NCI-H526 treated with DMSO at 0.1 percent for 48 hours (cell line): ENCODE measurements at places on chromosomes 13 and 19.
A peak's percentile ranks its signal among the peaks of the same experiment; 100 is the strongest.

DNA sequence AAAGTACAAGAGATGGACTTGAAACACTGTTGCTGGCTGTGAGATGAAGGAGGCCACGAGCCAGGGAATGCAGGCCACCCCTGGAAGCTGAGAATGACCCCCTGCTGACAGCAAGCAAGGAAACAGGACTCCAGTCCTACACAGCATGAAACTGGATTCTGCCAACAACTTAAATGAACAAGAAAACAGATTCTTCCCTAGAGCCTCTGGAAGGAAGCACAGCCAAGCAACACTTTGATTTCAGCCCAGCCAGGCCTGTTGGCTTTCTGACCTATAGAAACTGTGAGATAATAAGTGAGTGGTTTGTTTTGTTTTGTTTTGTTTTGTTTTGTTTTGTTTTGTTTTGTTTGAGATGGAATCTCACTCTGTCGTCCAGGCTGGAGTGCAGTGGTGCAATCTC is 105.3 kb upstream of the CACNA1A start:
- DNase-seq: no peak

DNA sequence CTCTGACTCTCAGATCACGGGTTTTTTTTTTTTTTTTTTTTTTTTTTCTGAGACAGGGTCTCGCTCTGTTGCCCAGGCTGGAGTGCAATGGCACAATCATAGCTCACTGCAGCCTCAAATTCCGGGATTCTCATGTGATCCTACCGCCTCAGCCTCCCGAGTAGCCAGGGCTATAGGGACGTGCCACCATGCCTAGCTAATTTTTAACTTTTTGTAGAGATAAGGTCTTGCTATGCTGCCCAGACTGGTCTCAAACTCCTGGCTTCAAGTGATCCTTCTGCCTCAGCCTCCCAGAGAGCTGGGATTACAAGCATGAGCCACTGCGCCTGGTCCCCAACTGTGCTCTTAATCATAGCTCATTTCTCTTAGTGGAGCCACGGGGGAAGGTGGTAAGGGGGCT is 4.6 kb upstream of the GRAMD1A start:
- DNase-seq: no peak

DNA sequence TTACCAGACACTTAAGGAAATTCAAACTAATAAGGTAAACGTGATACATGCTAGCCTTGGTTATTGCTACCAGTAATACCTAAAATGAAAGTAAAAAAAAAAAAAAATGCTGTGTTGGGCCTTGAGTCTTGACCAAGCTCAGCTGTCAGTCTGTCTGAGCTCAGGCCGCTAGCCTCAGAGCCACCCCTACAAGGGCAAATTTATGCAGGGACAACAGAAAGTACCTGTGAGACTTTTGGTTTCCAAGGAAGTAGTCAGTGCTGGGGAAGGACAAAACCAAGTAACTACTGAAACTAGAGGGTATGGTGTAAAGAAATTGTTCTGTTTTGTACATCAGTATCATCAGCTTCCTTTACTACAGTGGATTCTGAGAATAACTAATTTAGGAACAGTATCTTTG is 134.3 kb upstream of the SLITRK5 start:
- no peak for DNase-seq

GRCh38 chr19:12374026-12374425 is 8.5 kb upstream of the ZNF442 start:
- no peak for DNase-seq

DNA sequence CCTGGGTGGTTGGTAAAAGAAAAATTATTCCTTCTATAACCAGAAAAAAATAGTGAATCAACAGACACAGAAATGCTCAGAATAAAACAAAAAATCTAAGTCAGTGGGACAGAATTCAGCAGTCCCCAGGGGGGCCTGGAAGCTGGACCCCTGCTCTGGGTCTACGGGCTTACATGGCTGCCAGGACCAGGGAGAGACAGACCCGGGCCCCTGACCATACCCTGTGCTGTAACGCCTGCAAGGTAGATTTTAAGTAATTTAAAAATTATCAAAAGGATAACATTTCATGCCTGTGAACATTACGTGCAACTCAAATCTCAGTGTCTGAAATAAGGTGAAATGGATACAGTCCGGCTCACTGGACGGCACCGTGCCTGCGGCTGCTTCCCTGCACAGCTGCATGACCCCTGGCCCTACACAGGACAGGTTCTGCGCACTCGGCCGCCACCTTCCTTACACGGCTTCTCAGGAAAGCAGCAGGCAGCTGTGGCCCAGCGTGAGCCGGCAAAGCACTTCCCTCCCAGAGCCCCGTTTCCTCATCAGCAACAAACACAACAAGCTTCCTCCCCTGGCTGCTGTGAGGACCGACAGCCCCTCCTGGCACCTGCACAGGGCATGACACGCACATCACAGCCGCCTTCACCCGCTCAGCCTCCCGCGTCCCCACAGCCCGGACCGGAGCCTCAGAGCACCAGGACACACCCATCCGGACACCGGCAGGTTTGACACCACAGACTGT is 22.2 kb downstream of the RASA3 start:
- peak; percentile 38 for DNase-seq

DNA sequence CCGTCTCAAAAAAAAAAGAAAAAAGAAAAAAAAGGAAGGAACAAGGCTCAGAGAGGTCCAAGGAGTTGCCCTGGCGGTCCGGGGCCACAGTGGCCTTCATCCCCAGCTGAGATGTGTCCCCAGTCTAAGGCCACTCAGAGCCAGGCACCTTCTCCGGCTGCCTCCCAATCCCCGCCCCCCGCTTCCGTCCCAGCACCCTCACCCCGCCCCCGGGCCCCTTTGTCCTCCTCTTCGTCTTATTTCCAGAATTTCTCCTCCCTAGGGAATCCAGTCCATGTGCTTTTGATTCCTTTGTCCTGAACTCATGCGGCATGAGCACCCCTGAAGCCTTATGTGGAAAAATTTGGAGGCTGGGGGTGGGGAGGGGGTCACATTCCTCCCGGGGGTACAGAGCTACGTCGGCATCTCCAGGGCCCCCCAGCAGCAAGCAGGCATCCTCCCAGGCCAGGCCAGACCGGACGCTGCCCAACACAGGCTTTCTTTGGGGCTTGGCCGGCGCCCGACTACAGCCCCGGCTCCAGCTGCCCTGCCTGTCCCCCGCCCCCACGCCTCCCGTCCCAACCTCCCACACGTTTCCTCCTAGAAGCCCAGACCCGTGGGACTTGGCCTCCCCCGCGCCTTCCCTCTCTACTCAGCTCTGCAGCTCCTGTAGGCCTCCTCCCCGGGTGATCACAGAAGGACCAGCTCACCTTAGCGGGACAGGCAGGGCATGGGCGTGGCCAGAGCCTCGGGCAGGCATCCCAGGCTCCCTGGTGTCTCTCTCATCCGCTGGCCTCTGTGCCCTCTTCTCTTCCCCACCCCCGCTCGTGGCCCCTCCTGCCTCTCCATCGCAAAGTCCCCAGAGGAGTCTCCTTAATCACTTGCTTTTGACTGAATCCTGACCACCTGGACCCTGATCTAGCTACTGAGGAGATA is 17.8 kb upstream of the ADGRE5 start:
- DNase-seq: no peak

DNA sequence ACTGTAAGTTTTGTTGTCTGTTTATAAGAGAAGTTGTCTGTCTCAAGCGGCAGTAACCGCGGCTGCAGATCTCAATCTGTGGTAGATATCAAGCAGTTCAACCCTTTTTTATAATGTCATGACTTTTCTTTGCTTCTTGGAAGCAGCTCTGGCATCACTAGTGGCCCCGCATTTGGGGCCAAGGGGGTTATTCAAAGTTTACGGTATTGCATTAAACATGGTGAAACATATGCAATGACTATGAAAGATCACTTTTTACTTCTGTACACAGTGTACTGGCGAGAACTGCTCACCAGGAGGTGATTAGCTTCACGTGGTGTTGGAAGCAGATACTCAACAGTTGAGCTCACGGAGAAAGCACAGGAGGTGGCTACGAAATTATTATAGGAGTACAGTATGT is 4.6 kb upstream of the FFAR3 start:
- DNase-seq: no peak

DNA sequence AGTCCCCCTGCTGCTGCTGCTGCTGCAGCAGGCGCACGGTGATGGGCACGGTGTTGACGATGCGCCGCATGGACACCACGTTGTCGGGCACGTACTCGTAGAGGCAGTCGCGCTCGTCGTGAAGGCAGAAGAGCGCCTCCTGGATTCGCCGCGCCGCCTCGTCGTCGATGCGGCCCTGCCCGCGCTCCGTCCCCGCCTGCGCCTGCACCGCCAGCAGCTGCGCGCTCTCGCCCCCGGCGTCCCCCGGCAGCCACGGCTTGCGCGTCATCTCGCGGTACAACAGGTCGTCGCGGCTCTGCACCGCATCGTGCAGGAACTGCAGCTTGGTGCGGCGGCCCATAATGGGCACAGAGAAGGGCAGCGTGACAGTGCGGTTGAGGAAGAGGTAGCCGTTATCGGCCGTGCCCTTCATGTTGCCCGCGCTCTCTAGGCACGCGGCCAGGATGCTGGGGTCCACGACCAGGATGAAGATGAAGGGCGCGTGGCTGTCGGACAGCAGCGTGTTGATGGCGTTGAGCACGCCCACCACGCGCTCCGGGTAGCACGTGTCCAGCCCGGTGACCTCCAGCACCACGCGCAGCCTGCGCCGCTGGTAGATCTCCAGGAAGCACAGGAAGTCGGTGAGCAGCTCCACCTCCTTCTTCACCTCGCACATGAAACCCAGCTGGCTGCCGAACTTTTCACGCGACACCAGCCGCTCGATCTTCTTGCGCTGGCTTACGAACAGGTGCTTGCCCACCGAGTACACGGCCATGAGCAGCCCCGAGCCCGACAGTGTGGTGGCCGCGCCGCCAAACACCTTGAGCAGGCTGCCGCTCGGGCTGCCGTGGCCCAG is 8.1 kb downstream of the NKPD1 start:
- DNase-seq: peak; percentile 34

GRCh38 chr13:113159701-113160100 is 1.3 kb downstream of the PROZ start:
- DNase-seq: no peak

GRCh38 chr19:1560286-1560882 is 7.7 kb downstream of the MEX3D start:
- no peak for DNase-seq

DNA sequence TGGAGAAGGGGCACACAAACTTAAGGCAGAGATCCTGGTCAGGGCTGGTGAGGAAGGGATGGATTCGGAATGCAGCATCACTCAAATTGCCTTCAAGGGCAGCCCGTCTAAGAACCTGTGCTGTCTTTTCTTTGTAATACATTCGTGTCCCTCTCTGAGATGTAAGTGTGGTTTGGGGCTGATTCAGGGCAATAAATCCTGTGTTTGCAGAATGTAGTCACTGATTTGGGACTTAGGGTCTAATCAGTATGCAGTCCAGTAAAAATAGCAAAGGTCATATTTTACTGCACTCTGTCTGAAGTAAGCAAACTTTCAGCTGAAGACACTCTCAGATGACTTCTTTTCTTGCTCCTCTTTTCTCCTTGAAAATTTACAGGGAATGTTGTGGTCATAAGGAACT is 93.8 kb upstream of the C1QTNF9B start:
- no peak for DNase-seq

- no peak for DNase-seq
Measured at GRCh38 chr13:52450793-52451116, 321 bp upstream of the VPS36 start.

GRCh38 chr19:31329819-31330218 is 19.4 kb downstream of the TSHZ3 start:
- no peak for DNase-seq

GRCh38 chr19:5644037-5644436 is 21.2 kb downstream of the SAFB start:
- no peak for DNase-seq

DNA sequence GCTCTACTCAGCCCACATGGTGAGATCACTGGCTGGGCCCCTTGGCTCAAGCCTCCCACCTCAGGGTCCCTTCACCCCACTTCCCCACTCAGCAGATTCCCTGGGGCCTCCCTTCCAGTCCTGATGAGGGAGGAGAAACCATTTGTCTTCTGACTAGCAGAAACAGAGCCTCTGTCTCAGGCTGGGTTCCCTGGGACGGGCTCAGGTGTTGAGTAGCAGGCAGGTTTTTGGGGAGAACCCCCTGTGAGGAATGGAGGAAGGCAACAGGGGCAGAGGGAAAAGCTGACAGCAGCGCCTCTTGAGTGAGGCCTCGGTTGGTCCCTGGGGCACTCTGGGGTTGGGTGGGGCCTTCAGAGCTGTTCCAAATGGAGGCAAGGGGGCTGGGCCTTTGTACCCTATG is 452.2 kb downstream of the TSHZ3 start:
- no peak for DNase-seq

- no peak for DNase-seq
Measured at GRCh38 chr19:39997638-39998216, 867 bp downstream of the ZNF546 start.

DNA sequence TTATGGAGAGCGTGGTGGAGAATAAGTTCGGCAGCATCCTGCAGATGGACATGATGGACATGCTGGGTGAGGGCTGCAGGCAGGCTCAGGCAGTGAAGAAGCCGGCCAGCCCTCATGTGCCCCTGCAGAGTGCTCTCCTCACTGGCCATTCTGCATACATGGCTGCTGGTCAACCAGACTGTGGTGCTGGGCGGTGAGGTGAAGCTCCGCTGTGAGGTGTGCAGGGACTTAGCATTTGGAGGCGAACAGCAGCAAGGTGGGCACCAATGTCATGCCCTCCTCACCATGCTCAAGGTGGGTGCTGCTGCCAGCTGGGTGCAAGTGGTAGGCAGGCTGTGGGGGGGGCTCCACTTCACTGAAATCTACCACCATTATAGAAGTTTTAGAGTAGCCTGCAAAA is 5.7 kb upstream of the ZNF492 start:
- DNase-seq: no peak

GRCh38 chr13:99601535-99601934 is 100.3 kb downstream of the TM9SF2 start:
- no peak for DNase-seq

GRCh38 chr13:52348071-52348470 is 57.9 kb downstream of the THSD1 start:
- no peak for DNase-seq

DNA sequence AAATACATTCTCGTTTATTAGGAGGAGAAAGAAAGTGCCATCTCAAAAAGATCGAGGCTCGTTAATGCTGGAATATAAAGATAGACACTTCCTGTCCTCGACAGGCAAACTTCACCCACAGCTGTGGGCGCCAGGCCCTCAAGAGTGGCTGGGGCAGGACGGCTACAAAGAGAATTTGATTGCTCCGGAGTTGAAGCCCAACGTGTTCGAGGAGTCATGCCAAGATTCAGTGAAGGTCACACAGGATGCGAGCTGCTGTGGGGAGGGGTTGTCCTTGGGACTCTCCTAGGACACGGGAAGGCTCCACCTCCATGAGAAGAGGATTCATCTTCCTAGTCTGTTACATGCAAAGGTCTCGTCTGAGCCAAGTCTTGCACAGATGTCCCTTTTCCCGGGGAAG is 16.3 kb upstream of the PTPRS start:
- DNase-seq: no peak

DNA sequence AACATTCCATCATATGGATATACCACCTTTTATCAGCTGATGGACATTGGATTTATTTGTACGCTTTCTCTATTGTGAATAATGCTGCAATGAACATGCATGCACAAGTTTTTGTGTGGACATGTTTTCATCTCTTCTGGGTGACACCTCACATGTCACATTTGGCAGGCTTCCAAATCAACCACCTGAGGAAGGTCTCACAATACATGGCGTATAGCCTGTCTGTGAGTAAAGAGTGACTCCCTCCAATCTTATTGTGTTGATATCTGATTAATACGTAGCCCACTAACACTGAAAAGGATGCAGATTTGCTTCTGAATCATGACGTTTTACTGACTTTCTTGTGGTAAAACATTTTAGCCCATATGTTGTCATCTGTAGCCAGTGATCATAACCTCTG is 61.1 kb downstream of the SLC15A1 start:
- no peak for DNase-seq
